A673 (cell line): ENCODE measurements at places on chromosomes 11 and 22. TPM values are rescaled to one million over a fixed set of nuclear protein-coding genes. Genes with fewer than 3 reads are reported as not detected.

The TTC17 gene
- total RNA-seq = 175 and 179 TPM in 2 replicates

The CNTF gene
- 5.1 and 5.5 TPM in 2 replicates for total RNA-seq

DNA sequence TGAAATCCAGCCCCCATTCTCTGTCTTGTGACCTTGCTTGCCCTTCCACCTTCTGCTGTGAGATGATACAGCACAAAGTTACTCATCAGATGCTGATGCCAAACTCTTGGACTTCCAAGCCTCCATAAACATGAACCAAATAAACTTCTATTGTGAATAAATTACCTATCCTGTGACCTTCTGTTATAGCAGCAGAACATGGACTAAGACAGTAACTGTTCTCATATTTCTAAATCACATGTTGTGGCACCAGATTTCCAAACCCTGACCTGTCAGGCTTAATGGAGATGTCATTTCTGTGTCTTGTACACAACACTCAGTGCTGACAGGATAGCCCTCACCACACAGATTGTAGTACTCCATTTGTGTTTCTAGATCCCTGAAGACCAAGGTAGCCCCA, 6.0 kb downstream of the SLC22A25 start:
- peaks cover 10% of the 10 kb centered on the region for H3K27me3 ChIP-seq
- H3K27ac ChIP-seq = no peak overlapping the region
- no peak overlapping the region for H3K4me3 ChIP-seq
- no peak for DNase-seq
- H3K36me3 ChIP-seq = no peaks in the 10 kb centered on the region

DNA sequence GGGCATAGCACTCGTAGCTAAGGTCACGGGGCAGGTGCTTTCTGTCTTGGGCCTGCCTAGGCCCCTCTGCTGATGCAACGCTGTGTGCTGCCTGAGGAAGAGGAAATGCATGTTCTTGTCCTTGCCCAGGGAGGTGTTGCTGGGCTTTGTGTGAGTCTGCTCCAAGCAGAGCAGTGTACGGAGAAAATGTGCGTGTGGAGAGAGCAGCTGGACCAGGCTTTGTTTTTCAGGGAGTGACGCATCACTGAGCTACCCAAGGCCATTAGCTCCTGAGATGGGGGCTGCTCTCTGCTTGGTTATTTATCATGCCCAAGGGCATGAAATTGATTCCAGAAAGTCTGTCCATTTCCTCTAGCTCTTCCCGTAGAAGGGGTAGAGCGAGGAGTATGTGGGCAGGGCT, 82.9 kb upstream of the THY1 start:
- H3K27me3 ChIP-seq = no peaks in the 10 kb centered on the region
- no peaks in the 10 kb centered on the region for H3K4me1 ChIP-seq
- no peaks in the 10 kb centered on the region for H3K36me3 ChIP-seq
- DNase-seq = no peak

DNA sequence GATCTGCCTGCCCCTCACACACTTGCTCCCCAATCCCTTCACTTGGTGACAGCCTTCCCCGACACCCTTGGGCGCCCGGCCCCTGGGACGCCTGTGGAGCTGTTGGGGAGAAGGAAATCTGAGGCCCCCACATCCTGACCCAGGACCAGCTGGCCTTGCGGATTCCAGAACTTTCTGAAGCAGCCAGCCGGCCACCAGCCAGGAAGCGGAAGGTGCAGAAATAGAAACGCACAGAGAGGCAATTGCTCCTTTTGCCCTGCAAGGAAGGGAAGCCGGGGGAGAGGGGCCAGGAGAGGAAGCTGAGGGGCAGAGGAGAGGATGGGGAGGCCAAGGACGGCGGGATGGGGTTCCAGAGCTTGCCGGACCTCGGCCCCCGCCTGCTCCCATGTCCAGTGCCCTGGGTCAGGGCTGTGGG, 66.7 kb upstream of the LINC01488 start:
- no peaks in the 10 kb centered on the region for H3K27me3 ChIP-seq
- no peaks in the 10 kb centered on the region for H3K36me3 ChIP-seq
- H3K27ac ChIP-seq = no peak overlapping the region

GRCh38 chr11:72233773-72234513, 9.4 kb downstream of the INPPL1 start:
- peaks cover 52% of the 10 kb centered on the region for H3K36me3 ChIP-seq
- DNase-seq = no peak
- H3K27me3 ChIP-seq = peaks cover 2% of the 10 kb centered on the region
- H3K4me1 ChIP-seq = no peaks in the 10 kb centered on the region
- no peak overlapping the region for H3K4me3 ChIP-seq

GRCh38 chr11:105763594-105763993, 153.7 kb downstream of the GRIA4 start:
- H3K27me3 ChIP-seq = peaks cover 4% of the 10 kb centered on the region
- H3K4me1 ChIP-seq = no peaks in the 10 kb centered on the region
- no peak overlapping the region for H3K4me3 ChIP-seq
- no peak for DNase-seq
- no peaks in the 10 kb centered on the region for H3K36me3 ChIP-seq
